ENCODE measurements at places on chromosomes 3 and 15.

DNA sequence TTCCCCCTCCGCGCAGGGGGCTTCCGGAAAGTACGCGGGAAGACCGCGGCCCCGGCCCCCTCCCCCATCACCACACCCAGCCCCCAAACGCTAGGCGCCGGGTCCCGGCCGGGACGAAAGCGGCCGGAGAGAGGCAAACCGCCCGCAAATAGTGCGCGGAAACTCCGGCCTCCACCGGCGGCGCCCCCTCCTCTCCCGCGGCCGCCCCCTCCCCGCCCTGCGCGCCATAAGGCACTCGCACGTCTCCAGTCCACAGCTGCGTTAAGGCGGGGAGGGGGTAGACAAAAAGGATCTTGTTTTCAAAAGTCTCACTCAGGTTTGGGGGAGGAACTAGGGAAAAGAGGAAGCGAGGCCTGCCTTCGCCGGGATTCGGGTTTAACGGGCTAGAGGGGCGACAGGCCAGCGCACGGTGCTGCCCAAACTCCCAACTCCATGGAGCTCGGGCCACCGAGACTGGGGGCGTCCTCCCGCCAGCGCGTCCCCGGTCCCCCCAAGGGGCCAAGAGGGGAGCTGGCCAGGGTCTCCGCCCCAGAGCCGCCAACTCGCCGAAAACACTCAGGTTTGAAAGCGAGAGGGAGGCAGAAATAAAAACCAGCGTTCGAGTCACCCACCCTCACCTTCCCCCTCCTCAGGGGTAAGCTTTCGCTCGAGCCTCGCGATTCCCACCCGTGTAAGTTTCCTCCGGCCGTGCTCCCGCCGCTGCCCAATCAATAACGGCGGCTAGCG, 1.8 kb downstream of the ANP32A start:
- peak; percentile 37 for DNase-seq

- no peak for DNase-seq
Measured at GRCh38 chr3:37787153-37787867, 74.4 kb upstream of the CTDSPL start.

DNA sequence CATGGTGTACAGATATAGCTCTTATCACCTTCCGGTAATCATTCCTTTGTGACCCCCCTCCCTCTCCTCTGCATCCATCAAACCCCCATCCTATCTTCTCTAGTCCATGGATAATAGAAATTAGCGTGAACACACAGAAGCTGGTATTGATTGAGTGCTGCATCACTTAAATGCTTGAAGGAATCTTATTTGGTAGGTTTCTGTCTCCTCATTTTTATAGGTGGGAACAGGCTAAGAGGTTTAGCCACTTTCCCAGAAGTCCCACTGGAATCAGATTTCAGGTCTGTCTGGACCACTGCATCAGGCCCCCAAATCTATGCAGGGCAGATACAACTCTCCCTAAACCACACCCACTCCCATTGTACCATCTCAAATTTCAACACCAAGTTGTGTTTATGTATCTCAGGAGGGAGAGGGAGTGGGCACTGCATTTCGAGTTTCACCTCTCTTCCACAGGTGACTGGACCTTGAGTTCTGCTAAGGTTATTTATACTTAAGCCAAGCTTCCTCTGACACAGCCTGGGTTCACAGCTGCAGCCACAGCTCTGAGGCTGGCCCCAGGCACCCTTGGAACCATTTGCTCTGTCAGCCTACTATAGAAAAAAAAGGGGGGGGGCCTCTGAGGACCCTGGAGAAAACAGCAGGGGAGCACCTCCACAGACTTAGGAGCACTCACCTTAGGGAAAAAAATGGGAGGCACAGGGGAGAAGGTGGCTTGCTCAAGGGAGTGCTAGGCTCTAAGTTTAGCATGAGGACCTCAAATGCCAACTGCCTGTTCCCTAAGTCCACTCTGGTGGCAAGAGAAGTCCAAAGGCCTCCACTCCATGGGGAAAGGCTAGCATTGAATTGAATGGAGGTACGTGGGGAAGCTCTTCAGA, 2.1 kb upstream of the NMB start:
- DNase-seq, result no peak

GRCh38 chr15:23912191-23912590, 225.1 kb upstream of the NDN start:
- DNase-seq, result no peak

DNA sequence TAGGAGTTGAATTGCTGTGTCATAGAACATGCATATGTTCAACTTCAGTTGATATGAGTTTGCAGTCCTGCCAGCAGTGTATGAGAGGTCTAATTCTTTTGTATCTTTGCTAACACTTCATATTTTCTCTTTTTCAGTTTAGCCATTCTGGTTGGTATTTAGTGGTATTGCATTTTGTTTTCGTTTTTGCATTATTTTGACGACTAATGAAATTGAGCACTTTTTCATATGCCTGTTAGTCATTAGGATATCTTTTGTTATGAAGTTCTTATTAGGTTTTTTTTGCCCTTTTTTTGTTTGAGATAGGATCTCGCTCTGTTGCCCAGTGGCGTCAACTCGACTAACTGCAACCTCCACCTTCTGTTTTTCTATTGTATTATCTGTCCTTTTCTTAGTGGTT, 9.2 kb downstream of the TRIP4 start:
- no peak for DNase-seq

GRCh38 chr15:65767895-65768294, 24.2 kb downstream of the DENND4A start:
- no peak for DNase-seq

DNA sequence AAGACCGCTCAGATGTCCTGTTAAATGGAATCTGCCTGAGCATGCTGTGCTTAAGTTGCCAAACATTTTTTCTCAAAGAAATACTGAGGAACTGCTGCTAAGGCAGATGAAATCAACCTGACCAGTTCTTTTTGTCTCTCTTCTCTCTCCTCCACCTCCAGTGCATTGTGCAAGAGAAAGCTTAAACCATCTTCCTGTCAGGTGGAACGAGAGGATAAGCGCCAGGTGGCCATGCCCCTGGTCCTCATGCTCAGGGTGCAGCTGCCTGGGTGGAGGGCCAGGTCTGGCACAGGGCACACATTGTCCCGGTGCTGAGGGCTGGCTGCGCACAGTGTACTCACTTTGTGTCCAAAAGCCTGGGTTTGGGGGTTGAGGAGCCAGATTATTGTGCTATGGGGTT, 176.2 kb upstream of the TP63 start:
- DNase-seq, result no peak

GRCh38 chr3:62214850-62215249, 158.5 kb downstream of the FEZF2 start:
- no peak for DNase-seq

- no peak for DNase-seq
Measured at GRCh38 chr15:70275461-70276138, 177.9 kb upstream of the TLE3 start.

DNA sequence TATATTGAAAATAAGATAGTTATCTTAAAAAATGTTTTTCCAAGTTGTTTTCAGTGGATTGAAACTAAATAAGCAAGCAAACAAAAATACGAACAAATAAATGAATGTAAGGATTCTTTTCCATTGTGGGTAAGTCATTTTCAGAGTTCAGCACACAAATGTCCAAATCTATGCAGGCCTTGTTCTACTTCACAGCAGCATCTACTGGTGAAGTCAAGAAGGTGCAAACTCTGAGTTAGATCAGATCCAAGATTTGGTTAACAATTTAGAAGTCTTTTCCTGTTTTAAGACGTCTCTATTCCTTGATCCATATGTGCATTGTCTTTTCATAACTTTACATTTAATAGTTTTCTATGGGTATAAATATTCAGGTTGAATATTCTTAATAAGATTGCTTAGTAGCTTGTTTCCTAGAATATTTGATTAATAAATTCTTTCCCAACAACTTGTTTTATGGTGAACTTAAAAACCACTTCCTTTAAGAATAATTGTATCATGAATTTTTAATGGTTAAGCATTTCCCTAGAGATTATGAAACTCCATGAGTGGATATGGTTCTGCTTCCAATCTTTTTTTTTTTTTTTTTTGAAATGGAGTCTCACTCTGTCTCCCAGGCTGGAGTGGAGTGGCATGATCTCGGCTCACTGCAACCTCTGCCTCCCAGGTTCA, 10.5 kb downstream of the PTX3 start:
- DNase-seq, result no peak

GRCh38 chr3:17724948-17725347, 17.5 kb downstream of the TBC1D5 start:
- DNase-seq, result no peak

DNA sequence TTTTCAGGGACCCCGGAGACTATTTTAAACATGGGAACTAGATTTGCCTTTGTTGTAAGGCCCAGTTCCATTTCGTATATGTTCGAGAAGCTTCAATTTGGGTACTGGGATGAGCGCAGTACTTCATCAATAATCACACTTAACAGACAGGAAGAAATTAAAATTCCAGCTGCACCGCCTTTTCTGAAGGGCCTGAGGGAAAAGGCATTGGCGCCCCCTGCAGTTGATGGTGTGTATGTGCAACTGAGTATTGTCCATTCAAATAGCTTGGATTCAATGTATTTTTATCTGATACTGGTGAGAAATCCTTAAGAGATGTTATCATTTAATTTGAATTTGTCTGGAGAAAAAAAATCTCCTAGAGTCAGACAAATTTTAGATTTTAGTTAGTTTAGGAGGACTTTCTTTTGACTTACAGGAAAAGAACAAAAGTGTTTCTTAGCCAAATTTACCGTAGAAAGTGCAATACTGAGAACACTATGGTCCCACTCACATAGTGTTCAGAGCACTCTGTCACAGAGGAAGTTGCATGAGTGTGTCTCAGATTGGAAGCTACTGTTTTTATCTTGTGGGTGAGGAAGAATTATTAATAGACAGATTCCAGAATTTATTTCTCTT, 5.4 kb upstream of the ALDH1A2 start:
- peak; percentile 26 for DNase-seq

DNA sequence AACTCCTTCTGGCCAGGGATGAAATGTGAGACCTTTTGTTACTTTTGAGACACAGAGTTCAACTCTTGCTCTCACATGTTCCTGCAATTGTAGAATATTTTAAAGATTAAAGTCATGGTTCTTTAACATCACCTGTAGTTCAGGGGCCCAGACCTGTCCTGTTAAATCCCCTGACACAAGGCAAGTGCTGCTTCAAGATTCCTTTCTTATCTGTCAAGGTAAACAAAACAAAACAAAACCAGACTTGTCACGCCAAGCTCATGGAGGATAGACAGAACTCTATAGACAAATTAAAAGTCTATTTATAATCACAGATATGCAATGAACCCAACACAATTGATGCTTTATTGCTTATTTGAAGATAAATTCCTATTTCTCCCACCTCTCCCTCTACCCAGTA, 48.6 kb upstream of the NEDD4 start:
- no peak for DNase-seq
